Activated CD4-positive, alpha-beta T cell treated with anti-CD3 and anti-CD28 coated beads, Interleukin-2, amount 10 ng/mL, durations not matched to agents 7 days and 5 days (primary cell): ENCODE measurements at places on chromosomes 6 and 20. TPM values are rescaled to one million over a fixed set of nuclear protein-coding genes. Genes with fewer than 3 reads are reported as not detected.

- no peak for DNase-seq
Measured at GRCh38 chr6:44432227-44432626, 44.7 kb downstream of the CDC5L start.

ANKRD66 gene
- total RNA-seq = not detected

DNA sequence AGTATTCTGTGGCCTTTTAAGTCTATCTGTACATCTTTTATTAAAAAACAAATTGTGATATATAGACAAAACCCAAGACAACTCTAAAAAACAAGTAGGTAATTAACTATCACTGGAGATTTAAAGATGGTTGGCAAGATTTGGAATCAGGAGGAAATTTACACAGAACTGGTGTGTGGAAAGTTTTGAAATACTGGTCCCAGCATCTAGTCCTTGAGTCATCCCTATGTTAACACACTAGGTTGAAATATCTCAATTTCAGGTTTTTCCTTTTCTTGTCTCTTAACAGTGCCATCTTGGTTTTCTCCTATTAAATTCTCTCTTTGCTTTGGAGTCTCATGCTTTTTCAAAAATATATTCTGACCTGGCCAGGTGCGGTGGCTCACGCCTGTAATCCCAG lies 27.5 kb downstream of the SASH1 start:
- no peak for DNase-seq

DNA sequence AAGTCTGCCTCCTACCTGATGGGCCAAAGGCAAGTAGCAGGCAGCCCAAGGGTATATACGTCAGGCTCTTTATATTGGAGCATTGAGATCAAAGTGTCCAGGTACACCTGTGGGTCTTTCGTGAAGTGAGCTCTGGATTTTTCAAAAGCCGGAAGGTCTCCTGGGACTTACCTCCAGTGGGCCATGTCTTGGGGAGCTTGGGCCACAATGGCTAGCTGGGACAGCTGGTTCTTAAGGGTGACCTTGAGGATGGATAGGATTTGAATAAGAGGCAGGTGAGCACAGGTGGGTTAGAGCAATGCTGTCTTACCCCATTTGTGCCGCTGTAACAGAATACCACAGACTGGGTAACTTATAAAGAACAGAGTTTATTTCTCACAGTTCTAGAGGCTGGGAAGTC lies 153.4 kb downstream of the CDC5L start:
- DNase-seq = no peak

F13A1 gene
- total RNA-seq = not detected

SUN5 gene
- not detected for total RNA-seq

- no peak for DNase-seq
Measured at GRCh38 chr6:167796192-167796981, 30.3 kb upstream of the AFDN start.
